ENCODE measurements at places on chromosomes 2 and 18.

DNA sequence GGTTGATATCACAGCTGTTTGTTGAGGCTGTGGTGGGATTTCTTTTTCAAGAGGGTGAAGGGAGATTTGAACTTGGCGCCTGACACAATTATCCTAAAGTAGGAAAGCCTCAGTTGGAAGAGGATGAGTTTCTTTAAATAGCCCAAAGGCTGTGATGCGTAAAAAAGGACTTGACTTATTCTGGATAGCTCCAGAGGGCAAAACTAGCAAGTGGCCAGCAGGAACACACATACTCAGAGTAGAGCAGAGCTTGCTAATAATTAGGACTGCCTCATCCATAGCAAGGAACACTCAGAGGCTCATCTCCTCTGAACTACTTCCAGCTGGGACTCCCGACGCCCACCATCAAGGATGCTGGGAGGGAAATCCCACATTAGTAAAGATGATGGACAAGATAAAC, 74.0 kb downstream of the AFF3 start:
- no peak for DNase-seq

DNA sequence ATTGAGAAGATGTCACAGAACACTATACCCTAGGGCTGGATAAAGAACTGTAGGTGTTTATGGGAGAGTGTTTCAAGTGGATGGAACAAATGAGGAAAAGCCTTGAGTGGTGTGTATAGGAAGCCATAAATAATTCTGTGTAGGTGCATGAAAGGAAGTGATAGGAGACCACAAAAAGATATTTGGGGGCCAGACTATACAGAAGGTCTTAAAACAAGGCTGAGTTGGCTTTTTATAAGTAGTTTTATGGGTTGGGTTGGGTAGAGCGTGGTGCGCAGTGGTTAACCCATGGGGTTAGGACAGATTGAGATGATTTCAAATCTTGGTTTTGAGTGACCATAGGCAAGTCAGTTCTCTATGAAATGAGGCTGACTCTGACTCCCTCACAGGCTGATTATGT, 110.5 kb downstream of the PKP4 start:
- DNase-seq, result no peak

- DNase-seq, result no peak
Observed at GRCh38 chr2:121454549-121455090, 76.1 kb upstream of the RNU4ATAC start.

DNA sequence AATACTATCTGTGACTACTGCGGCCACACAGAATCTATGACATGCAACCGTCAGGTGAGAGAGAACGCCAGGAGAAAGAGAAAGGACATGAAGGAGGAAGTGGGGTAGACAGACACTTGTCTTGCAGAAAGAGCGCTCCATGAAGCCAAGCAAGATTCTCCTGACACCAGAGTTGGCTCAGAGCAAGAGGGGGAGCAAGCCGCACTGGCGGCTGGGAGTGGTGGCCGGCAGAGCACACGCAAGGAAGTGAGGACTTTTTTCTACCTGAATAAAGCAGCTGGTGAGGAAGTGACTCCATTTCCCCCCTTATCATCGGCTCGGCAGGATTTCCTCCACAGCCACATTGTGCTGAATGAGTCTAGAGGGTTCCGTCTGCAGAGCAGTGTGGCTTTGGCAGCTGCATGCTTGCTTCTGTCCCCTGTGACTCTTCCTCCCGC, 181.6 kb downstream of the BCL2 start:
- peak; percentile 84 for DNase-seq

DNA sequence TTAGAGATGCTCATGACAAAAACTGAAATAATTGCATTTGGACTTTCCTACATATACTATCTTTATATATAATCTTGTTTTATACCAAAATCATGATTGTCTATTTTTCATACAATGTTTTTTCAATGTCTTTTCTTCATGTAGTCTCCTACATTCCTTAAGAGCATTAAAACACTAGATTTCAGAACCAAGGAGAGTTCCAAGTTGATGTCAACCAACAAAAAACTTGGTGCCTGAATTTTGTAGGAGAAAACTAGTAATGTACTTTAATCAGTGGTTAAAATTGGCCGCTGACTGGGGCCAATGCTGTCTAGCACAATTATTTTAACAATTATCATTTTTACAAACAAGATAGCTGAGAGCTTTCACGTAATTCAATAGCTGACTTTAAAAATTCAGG, 678.8 kb downstream of the DCC start:
- DNase-seq, result no peak

DNA sequence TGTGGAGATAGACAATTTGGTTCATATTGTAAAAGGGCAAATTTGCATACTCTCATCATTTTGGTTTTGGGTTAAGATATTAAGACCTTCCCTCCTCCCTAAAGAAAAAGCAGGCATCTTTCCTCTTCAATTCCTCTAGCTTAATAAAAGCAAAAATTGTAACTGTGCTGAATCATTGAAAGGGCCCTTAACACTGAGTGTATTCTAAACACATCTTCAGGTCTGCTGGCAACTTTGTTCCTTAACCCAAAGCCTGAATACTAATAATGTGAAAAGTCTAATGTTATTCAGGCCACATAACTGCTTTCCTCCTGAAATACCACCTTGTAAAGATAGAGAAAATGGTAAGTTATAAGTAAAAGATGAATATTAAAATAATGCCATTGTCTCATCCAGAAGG, 1200.5 kb upstream of the FAM98A start:
- DNase-seq, result no peak

- no peak for DNase-seq
Observed at GRCh38 chr18:32661486-32662299, 111.1 kb downstream of the KLHL14 start.

GRCh38 chr2:20663196-20664070, 3.5 kb upstream of the GDF7 start:
- DNase-seq, result no peak

- no peak for DNase-seq
Observed at GRCh38 chr2:88452565-88452905, at the start of gene FOXI3. Gene FOXI3, minus strand, starts transcription at chr2:88452693. Its CDS starts 158 bp downstream, at chr2:88452535.

- no peak for DNase-seq
Observed at GRCh38 chr2:147989809-147990403, 30.6 kb downstream of the ORC4 start.

DNA sequence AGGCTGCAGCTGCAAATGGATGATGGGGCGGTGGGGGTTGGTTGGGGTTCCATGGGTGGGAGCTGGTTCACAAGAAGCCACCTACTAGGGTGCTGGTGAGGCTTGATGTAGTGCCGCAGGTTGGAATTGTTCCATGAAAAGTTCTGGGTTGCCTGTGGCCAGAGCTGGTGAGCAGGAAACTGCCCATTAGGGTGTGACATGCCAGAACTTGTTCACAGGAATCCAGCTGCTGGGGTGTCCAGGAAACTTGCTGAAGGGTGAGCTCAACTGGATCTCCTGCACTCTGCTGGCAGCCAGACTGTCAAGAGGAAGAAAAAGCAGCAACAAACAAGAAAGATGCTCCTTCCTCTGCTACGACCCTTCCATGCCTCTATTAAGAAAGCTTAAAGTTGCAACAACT, 48.8 kb downstream of the MAP3K20 start:
- no peak for DNase-seq

- DNase-seq, result no peak
Observed at GRCh38 chr2:83705146-83705545, 753.9 kb downstream of the SUCLG1 start.

GRCh38 chr2:106193977-106194778, at the start of gene UXS1:
Gene UXS1, minus strand, starts transcription at chr2:106194301. Its CDS starts 60 bp downstream, at chr2:106194241.
- DNase-seq, result peak; percentile 99

GRCh38 chr2:64765160-64765805, 111.6 kb upstream of the SERTAD2 start:
- DNase-seq, result no peak

GRCh38 chr18:79525556-79526467, 130.1 kb downstream of the NFATC1 start:
- no peak for DNase-seq

DNA sequence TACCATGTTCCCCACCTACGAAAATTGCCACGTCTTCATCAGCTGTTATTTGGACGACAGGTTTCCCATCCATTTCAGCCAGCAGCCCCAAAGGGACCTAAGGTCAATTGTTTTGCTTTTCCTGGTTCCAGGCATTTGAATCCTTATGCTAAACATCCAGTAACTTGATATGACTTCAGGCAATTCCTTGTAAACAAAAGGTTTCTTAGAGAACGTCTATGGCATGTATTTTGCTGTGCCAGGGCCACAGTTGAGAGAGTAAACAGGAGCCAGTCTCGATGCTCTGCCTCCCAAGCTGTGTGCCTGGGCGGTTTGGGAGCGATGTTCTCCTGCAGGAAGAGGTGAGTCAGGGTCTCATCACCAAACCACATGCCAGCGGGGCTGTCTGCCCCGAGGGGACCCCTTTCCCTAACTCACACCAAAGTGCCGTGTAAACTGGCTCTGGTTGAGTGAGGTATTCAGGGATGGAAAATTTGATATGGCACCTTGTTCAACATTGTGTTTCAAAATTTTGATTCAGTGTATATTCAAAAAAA, 12.9 kb upstream of the MC5R start:
- no peak for DNase-seq

DNA sequence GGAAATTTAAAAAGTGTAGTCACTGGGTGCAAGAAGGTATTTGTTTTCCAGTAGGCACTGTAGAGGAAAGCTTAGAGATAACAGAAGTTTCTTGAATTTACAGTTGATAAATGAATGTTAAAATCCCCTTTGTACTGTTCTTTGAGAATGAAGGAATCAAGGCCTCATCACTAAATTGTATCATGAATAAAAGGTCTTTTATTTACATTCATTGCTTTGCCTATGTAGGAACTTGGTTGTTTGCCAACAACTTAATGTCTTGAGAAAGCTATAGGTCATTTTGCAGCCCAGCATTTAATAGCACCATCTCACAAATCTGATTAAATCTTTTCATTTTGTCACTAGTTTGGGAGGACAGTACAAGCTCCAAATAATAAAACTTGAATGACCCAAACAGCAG, 213.9 kb upstream of the ITGA4 start:
- DNase-seq, result no peak

GRCh38 chr2:238512247-238512867, 85.6 kb downstream of the ASB1 start:
- DNase-seq, result no peak

GRCh38 chr2:176174824-176175708, 13.4 kb upstream of the HOXD1 start:
- DNase-seq, result no peak

- no peak for DNase-seq
Observed at GRCh38 chr18:71238974-71239624, 950.3 kb downstream of the SOCS6 start.

- DNase-seq, result no peak
Observed at GRCh38 chr2:189369566-189369965, 71.7 kb upstream of the WDR75 start.

GRCh38 chr18:364256-364826, 96.5 kb upstream of the THOC1 start:
- no peak for DNase-seq

Measured in DND-41 (cell line).